Tracheal epithelial cell (primary cell): ENCODE measurements at places on chromosomes 3 and 15. TPM values are rescaled to one million over a fixed set of nuclear protein-coding genes. Genes with fewer than 3 reads are reported as not detected.

MOBP gene
- not detected in 2 replicates for total RNA-seq

EFHB gene
- 1.4 TPM in 1 of 2 replicates, not detected in the other for total RNA-seq

C15orf40 gene
- 3.6 and 8.7 TPM in 2 replicates for total RNA-seq

LIPH gene
- total RNA-seq: 1.7 and 3.9 TPM in 2 replicates

NPAP1 gene
- total RNA-seq: under 0.01 TPM in 1 of 2 replicates, not detected in the other

CCR8 gene
- not detected in 2 replicates for total RNA-seq

VILL gene
- total RNA-seq: 25.5 and 213 TPM in 2 replicates

ISY1 gene
- 13.0 and 23.6 TPM in 2 replicates for total RNA-seq

VGLL3 gene
- 1.7 and 35.2 TPM in 2 replicates for total RNA-seq
